ENCODE measurements at places on chromosomes 6 and 20.

GRCh38 chr6:85049282-85049681, 284.9 kb upstream of the TBX18 start:
- no peak for DNase-seq

- no peak for DNase-seq
These were observed 46.4 kb downstream of the ARHGAP18 start for GRCh38 chr6:129663531-129663930.

DNA sequence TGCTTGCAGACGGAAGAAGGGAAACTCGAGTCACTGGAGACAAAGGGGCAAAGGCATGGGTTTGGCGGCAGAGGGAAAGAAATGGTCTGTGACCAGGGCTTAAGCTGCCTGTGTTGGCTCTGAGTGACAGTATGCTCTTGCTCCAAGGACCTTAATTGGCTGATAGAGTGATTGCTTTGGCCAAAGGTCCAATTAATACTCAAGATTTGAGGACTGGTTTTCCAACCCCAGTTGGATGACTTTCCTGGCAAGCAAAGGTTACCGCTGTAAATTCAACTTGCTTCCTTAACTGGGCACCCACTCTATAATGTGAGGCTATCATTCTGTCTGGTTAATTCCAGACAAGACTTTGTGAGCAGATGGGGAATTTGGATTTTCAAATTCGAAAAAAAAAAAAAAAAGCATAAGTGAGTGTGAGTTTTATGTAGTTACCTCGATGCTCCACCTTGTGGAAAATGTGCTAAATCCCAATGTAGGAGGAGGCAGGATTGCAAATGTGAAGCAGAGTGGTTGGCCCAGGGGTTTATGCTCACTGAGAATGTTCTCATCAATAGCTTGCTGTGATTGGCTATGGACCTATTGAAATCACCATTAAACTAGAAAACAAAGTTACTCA, 150.7 kb upstream of the GMDS start:
- DNase-seq, result peak; percentile 43

DNA sequence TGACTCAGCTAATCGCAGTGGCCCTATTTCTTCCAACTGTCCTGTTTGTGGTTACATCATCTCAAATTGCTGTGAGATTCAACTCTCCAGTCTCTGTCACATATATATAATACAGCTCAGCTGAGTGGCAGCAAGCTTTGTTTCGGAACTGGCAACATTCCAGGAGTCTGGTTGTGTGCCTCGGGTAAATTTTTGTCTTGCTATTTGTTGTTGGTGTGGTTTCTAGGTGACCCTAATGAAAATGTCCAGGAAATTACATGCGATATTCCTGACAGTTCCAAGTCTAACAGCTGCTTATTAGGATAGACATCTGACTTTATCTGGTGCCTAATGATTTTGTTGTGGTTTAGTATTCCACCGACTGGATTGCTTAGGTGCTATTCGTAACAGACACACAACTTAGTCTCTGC, 581.8 kb downstream of the CD109 start:
- DNase-seq, result no peak
